ENCODE measurements at places on chromosomes 5 and 9.
A peak's percentile ranks its signal among the peaks of the same experiment; 100 is the strongest.

DNA sequence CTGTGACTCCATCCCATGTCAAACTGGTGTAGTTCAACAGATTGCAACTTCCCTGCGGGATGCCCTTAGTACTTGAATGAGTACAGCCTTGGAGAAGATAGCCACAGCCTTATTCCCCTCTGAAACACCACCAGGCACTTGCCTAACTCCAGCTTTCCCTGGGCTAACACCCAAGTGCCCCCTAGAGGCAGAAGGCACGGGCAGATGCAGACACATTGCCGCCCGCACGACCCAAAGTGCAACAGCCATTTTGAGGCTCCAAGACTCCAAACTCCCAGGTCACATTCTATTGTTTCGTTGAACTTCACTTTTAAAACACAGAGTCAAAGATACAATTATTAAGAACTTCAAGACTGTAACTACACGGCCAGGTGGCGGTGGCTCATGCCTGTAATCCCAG, 163.6 kb upstream of the CDH6 start:
- DNase-seq, result no peak

- no peak for DNase-seq
Measured at GRCh38 chr5:143134900-143135299, 268.6 kb downstream of the NR3C1 start.

- no peak for DNase-seq
Measured at GRCh38 chr5:18236386-18236785, 602.1 kb downstream of the TAF11L14 start.

DNA sequence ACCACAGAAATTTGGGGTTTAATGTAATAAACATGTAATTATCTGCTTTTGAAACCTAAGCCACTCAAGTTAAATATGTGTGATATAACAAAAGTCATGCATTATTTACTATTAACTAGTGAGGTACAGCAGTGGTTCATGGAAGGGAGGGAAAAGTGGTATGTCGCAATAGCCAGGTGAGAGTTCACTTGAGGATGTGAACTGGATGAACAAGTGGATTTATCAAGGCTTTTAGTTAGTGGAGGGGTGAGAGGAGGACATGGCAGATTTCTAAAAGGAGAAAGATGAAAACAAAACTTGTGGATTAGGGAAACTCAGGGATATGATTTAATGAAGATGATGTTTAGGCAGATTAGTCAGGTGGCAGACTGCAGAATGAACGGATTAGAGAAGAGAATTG, 141.3 kb upstream of the NFIB start:
- no peak for DNase-seq

DNA sequence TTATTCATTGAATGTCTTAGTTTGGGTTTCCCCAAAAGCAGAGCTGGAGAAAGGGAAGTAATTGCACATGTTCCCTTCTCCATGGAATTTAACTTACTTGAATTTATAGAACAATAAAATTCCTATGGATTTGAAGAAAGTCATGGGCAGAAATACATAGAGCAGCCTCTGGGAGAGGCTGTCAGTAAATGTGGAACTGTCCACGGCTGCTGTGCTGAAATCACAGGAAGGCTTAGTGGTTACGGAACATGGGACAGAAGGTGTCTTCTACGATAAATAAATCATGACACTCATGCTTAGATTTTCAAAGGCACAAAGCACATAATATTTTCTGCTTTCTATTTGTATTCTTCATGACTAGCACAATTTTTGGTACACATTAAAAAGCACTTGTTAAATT, 440.6 kb upstream of the IZUMO3 start:
- no peak for DNase-seq

GRCh38 chr9:138043061-138043410, 165.5 kb downstream of the CACNA1B start:
- peak; percentile 26 for DNase-seq

DNA sequence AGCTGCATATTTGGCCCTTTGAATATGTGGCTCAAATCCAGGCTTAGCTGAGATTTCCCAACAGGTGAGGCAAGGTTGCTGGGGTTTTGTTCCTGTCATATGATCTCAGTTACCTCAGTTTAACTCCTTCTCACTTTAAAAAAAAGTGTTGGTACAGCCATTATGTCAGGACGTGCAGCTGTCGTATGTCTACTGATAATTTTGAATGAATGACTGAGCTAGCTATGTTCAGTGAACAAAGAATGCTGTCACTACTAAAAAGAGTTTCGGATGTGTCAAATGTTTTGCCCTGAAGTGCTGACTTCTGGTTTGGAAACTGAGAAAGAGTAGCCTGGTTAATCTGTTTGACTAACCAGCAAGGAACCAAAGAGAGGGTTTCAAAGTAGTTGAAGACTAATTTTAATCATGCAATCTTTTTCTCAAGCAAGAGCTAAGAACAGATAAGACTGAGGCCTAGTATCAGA, 106.3 kb upstream of the NR3C1 start:
- no peak for DNase-seq

DNA sequence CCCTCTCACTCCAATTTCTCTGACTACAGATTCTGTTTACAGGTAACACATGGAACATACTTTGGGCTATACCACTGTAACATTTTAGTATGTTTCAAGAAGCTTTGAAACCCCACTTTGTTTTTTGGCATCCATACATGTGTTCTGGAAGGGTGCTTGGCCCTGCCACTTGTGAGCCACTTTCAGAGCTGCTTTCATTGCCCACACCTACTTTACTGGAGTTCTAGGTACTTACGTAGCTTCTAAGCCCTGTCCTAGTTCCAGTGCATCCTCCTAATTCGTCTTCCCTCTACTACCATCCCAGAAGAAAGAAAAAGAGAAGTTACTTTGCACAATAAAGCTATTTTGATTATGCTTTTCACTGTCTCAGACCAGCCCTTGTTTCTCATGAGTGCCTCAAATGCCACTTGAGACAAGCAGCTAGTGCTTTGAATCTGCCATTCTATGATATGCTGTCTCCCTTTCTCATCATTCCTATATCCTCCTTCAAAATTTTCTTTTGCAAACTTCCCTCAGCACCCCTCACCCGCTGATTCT, 26.5 kb upstream of the C5orf47 start:
- DNase-seq, result no peak

GRCh38 chr5:31531543-31531887, 378 bp downstream of the DROSHA start:
- DNase-seq, result no peak

DNA sequence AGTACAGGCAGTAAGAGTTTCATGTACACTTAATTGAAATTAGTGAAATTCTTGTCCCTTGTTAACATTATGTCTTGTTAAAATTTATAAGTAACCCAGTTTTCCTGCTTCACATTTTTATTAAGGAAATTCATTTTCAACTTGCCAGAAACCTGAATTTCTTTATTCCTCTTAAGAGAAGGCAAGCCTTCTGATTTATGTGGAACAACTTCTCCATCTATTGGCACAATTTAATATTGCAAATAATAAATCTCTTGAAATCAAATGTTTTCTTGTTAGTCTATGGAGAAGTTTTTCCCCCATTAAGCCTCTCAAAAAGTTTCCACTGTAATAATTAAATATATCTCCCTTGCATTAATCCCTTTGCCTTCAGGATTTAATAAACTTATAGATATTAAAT, 33.8 kb upstream of the ACO1 start:
- DNase-seq, result no peak

DNA sequence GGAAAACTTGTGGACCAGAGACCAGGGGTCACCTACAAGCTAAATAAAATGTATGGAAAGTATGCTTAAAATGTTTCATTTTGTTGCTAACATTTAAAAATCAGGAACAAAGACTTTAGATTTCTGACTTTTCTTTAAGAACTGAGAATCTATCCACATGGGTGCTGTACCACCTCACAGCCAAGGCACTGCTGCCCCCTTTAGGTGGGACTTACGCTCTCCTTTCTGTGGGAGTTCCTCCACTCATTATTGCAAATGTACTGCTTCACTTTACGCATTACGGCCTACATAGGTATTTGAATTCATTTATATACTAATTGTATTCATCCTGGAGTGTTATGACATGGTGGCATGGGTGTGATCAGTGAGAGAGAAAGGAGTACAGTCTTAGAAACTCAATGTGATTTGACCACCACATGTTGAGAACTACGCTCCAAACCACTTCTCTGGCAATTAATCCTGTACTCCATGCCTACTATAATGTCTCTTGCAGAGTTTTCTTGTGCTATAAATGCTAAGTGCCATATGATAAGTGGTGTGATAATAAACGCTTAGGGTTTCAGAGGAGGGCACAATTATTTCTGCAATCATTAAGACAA, 24.7 kb upstream of the CETN3 start:
- no peak for DNase-seq

- DNase-seq, result no peak
Measured at GRCh38 chr9:120723565-120723964, 9.3 kb upstream of the MEGF9 start.

GRCh38 chr9:109733690-109734089, 46.3 kb upstream of the PALM2AKAP2 start:
- no peak for DNase-seq

- no peak for DNase-seq
Measured at GRCh38 chr5:147568710-147569406, 59.0 kb upstream of the DPYSL3 start.

DNA sequence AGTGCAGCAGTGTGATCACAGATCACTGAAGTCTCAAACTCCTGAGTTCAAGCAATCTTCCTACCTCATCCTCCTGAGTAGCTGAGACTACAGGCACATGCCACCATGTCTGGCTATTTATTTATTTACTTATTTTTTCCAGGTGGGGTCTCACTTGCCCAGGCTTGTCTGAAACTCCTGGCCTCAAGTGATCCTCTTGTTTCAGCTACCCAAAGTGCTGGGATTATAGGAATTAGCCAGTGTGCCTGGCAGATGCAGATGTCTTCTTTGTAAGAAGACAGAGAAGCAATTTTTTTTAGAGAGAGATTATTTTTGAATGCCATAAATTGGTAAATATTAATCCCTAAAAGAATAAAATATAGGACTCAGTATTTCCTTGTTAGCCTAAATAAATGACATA, 54.3 kb downstream of the CHSY3 start:
- no peak for DNase-seq

GRCh38 chr5:139639619-139640380, 8.3 kb upstream of the CXXC5 start:
- peak; percentile 80 for DNase-seq

- DNase-seq, result no peak
Measured at GRCh38 chr5:135505973-135506372, 29.8 kb downstream of the NEUROG1 start.

- no peak for DNase-seq
Measured at GRCh38 chr5:74514888-74515551, 125.5 kb downstream of the ENC1 start.

GRCh38 chr5:40755407-40756365, at the start of gene TTC33:
TTC33 (minus strand) TSS chr5:40755961; CDS start chr5:40747018, 8,943 bp downstream.
- DNase-seq, result peak; percentile 99

GRCh38 chr5:116738239-116738614, 163.6 kb upstream of the SEMA6A start:
- no peak for DNase-seq
